Natural killer cell (primary cell): ENCODE measurements at places on chromosomes 1 and 21. TPM values are rescaled to one million over a fixed set of nuclear protein-coding genes. Genes with fewer than 3 reads are reported as not detected.

DNA sequence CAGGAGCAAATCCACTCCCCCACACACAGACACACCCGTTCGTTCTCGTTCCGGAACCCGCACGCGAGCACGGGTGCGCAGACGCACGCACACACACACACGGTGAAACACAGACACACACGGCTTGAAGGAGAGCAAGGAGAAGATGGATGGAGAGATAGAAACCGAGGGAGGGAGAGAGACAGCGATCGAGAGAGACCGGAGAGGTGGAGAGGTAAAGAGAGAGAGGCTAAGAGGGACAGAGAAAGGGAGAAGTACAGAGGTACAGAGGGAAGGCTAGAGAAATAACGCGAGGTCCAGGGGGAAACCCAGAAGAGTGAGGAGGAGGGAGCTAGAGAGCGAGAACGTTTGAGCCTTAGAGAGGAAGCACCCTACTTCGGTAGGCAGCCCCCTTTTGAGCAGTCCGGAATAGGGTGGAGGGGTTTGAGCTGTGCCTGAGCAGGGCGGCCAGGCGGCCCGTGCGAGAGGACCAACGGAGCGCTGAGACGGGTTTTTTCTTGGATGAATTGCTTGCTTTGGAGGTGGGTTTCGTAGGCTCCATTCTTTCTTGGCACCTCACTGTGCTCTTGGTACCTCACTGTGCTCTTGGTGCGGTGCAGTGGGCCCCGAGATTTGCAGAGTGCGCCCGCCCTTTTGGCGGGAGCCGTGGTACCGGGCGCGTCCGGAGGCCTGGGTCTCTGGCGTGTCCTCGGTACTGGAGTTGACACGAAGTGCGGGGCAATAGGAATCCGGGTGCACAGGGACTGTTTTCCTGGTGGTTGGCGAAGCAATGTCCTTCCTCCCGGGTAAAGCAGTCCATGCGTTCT is 88.4 kb upstream of the RHOU start:
- peak; percentile 73 for DNase-seq

Gene MIXL1
- total RNA-seq = not detected

Gene OR6P1
- total RNA-seq = not detected

DNA sequence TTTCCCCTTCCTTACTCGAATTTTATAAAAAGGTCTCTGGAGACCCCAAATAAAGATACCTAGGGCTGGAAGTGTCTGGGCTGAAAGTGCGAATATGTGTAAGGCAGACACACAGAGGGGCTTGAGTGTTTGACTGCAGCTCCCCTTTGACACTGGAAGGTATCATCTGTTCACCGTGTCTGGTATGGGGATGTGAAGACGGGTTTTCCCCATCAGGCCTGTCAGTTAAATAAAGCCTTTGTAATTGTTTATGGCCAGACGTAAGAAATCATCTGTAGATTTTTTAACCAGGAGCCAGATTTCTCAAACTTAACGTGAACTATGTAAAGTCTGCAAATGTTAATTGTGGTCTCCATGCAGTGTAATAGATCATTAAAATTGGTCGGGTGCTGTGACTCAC is 1173.4 kb downstream of the AMY1C start:
- DNase-seq = no peak

GRCh38 chr1:201167041-201167991 is 13.0 kb upstream of the TMEM9 start:
- no peak for DNase-seq

DNA sequence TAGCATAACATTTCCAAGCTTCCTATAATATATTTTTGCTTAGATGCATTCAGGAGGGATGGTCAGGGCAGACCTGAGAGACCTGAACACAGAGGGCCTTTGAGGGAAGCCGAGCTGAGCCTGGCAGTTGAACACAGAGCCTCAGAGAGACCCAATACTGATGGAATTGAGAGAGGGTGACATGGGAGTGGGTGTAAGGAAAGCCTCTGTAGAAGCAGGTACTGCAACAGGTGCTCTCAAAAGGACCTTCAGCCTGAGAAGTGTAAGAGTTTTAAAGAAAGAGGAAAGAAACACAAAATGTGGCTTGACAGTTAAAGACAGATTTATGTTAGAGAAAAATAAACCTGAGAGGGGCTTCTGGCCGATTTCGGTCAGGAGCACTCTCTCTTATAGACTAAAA is 73.9 kb upstream of the PGBD5 start:
- no peak for DNase-seq

DNA sequence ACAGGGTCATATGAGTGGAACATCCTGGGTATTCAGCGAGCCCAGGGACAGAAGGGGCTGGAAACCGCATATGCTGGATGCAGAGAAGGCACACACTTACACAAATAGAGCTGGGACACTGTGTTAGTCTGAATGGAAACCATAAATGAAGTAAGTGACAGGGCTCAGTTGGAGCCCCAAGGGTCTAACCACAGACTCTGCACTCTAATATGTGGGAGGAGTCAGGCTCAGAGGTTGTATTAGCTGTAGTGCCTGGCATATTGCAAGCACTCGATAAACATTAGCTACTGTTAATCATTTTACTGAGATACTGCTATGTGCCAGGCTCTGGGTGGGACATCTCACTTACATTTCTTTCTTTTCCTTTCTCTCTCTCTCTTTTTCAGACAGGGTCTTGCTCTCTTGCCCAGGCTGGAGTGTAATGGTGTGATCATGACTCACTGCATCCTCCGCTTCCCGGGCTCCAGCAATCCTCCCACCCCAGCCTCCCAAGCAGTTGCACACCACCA is 6.5 kb upstream of the OLIG1 start:
- no peak for DNase-seq

DNA sequence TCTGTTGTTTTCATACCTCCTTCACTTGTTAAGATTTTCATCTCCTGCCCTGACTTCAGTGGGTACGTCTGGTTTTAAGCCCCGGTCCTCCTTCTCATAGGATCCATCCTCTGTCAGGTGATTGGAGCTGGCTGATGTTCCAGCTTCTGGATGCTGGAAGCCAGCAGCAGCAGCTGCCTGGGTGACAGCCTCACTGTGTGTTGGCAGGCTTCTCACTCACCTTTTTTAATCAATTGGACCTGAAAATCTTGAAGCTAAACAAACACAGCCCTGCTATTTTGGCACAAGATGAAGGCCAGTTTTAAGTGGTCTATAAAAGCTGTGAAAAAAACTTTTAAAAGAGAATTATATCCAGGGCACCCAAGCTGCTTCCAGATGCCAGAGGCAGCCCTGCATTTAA is 181.0 kb downstream of the DISC1 start:
- DNase-seq = no peak
